Brain microvascular endothelial cell (primary cell): ENCODE measurements at places on chromosomes 11 and 22.

GRCh38 chr11:36724742-36725385 lies 126.8 kb upstream of the RAG2 start:
- no peak for DNase-seq

- no peak for DNase-seq
Measured at GRCh38 chr11:120034176-120034875, 103.6 kb downstream of the TRIM29 start.

GRCh38 chr11:117603932-117604331 lies 193.1 kb downstream of the DSCAML1 start:
- DNase-seq = no peak

- no peak for DNase-seq
Measured at GRCh38 chr11:44426119-44426518, 116.2 kb upstream of the ALX4 start.

DNA sequence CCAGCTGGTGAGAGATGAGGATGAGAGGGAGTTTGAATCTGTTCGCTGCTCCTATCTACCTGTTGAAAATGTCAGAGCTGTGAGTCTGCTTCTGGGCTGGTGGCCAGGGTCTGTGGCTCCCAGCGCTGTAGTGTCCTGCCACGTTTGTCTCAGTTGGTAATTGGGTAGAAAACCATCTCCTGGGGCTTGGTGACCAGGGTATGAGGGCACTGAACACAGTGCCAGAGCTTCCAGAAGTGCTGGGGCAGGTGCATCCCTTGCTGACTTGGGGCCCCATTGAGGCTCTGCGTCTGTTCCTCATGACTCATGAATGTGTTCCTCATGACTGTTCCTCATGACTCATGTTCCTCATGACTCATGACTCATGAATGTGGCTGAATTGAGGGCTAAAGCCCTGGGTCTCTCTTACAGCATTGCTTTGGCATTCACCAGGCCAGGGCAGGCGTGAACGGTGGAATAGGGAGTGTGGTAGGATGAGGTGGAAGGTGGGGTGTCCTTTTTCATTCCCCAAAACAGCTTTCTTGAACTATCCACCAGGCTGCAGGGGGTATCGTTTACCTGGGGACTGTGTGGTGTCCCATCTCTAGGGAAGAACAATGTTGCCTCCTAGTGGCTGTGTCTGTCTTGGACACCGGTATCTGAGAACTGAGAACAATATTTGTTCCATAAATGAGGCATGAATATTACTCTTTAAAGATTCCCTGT lies 139.5 kb downstream of the COMMD9 start:
- peak; percentile 99 for DNase-seq

DNA sequence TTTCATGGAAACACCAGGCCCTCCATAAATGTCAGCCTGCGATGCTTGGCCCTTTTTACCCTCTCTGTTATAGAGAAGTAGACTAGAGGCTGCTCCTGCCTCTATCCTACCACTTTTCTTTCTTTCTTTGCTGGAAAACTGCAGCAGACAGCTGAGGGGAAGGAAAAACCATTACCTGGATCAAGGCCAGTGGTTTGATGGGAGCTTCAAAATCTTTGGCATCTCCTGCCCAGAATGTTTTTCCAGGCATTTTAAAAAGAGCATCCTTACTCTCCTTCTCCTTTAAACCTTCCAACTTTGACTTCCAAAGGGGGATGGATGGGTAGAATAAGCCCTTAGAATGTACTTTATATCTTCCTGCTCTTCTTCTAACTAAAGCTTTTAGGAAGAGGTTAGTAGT lies 44.9 kb downstream of the EXT2 start:
- no peak for DNase-seq

DNA sequence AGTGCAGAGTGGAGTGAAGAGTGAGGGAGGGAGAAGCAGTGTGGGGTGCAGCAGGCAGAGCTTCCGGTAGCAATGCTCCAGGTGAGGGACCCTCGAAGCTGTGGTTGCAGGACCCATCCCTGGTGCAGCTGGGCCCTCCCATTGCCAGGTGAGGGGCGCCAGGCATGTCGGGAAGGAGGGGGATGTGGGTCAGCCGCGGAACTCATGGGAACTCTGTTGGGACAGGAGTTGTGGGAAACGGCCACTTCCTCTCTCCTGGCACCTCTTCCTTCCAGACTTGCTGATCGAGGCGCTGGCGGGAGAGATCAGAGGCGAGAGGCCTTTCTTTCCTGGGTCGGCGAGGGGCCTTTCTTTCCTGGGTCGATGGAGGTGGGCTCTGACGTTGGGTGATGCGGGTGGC lies 48.5 kb downstream of the TPCN2 start:
- DNase-seq = no peak
